ENCODE measurements at places on chromosomes 1 and 21.

- peak; percentile 26 for DNase-seq
Measured at GRCh38 chr1:56709269-56709880, 64.3 kb downstream of the PRKAA2 start.

GRCh38 chr1:24934310-24935195, 4.5 kb upstream of the RUNX3 start:
- DNase-seq: no peak

GRCh38 chr1:181100934-181101333, 12.4 kb downstream of the IER5 start:
- DNase-seq: no peak

DNA sequence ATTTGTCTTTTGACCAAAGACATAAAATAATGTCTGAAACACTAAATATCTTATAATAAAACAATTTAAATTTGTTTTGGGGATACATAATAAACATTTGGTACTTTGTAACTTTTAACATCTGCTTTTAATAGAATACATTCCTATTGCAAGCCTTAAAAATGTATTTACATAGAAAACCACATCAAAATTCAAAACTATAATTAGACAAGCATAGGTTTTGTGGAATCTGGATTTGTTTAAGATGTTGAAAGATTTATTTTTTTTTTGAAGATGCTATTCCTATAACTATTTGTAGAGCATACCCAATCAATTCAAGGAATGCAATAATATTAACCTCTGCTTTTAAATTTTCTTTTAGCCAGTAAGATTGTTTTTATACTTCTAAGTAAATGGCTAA, 125.7 kb downstream of the FMN2 start:
- DNase-seq: no peak

DNA sequence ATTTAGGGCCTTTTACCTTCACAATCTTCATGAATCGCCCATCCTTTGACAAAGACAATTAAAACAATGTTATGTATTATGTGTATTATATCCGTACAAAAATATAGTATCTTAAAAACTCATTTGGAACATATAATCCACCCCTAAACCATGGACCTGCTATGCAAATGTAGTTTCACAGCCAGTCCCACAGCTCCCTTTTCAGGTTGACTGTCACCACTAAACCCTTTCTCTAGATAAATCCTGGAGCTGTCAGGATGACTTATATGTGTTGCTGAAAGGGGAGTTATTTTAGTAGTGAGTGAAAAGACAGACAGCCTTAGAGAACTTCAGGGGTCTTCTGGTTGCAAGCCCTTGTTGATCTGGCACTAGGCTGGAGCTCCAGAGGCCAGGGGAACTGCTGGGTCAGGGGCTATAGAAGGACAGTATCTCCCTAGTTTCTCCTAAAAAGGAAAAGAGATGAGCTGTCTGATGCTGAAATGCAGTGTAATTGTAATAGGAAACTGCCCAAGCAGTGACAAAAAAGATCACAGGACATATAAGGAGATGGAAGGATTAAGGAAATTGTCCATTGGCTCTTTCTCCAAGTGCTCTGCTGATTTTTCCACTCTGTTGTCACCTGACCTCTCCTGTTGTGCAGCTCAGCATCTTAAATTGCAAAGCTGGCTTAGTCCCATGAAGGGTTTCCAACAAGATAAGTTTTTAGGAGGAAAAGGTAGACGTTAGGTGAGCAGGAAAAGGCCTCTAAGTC, 127.7 kb downstream of the S1PR1 start:
- DNase-seq: no peak

DNA sequence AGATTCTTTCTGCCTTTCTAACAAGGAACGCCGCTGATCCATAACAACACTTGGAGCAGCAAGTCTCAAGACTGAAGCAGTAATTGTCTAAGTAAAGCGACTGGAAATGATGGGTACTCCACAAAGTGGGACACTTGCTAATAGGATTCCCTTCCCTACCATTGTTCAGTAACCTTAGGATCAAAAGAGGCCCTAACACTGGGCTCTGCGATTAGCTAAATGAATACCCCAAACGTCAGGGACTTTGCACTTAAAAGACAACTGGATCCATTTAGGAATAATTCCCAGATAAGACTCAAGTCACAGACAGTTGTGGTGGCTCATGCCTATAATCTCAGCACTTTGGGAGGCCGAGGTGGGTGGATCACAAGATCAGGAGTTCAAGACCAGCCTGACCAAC, 221.9 kb upstream of the FGGY start:
- no peak for DNase-seq

GRCh38 chr1:235703506-235703905, 53.9 kb upstream of the GNG4 start:
- DNase-seq: no peak

GRCh38 chr1:12630946-12631530, 12.8 kb upstream of the AADACL4 start:
- DNase-seq: no peak

GRCh38 chr1:23732363-23733224, 10.7 kb upstream of the ELOA start:
- DNase-seq: no peak

DNA sequence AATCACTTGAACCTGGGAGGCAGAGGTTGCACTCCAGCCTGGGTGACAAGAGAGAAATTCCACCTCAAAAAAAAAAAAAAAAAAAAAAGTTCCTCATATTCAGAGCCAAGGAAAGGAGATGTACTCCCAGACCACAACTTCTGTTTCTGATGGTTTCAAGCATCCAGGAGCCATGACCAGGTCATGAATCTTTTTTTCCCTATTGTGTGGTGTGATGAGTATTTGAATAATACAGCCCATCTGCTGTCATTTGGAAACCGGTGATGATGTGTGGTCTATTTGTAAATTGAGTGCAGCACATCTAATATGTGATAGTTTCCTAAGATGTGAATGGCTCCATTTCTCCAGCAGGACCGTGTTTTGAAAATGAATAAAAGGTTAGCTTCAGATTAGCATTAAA, 18.6 kb downstream of the PIK3CD start:
- DNase-seq: no peak

DNA sequence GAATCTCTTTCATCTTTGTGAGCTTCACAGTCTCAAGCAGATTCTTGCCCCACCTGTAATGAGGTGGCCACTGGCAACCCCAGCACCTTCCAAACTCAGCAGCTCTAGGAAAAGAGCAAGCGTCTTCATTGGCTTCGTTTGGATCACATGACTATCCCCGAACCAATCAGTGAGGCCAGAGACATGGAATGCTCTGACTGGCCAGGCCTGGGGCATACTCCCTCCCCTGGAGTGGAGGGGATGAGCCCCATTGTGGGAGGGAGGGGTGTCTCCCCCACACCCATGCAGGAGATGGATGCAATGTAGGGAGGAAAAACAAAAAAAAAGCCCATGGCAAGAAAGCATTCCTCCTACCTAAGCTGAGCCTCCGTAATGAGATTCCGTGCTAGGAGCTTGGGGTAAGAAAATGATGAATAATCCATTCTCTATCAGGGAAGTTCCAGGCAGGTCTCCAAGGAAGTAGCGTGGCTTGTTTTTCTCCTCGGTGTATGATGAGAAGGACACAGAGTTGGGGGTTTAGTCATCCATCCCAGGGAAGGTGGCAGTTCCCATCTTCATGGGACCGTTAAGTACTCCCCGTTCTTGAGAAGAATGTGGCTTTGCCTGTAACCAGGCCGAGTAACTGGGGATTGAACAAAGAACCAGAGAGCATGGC, 32.7 kb downstream of the FHAD1 start:
- DNase-seq: no peak

DNA sequence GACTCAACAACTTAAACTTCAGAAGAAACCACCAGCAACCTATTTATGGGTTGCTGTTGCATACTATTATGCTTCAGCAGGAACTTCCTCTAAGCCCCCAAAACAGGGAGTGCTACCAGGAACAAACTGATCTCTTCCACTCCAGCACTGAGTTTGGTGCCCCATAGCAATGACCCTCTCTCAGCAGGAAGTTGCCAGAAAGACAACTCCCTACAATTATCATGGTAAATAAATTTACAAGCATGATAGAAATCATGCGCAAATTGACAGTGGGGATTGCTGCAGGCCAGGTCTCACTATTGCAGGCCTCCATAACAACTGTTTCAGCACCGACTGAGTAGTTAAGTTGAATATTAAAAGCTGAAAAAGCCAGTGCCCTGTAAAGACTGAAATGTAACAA, 180.6 kb downstream of the PLA2G4A start:
- no peak for DNase-seq

Data from CD8-positive, alpha-beta T cell (primary cell).